Fibroblast of mammary gland (primary cell): ENCODE measurements at places on chromosomes 7 and 10.
A peak's percentile ranks its signal among the peaks of the same experiment; 100 is the strongest.

GRCh38 chr7:90512821-90513254, 43.4 kb downstream of the PTTG1IP2 start:
- DNase-seq: no peak

GRCh38 chr7:74068378-74069085, 15.1 kb upstream of the LIMK1 start:
- DNase-seq: no peak

- no peak for DNase-seq
Observed at GRCh38 chr10:35726846-35727245, 84.8 kb upstream of the FZD8 start.

- DNase-seq: no peak
Observed at GRCh38 chr7:145394126-145394525, 558.3 kb upstream of the TPK1 start.

DNA sequence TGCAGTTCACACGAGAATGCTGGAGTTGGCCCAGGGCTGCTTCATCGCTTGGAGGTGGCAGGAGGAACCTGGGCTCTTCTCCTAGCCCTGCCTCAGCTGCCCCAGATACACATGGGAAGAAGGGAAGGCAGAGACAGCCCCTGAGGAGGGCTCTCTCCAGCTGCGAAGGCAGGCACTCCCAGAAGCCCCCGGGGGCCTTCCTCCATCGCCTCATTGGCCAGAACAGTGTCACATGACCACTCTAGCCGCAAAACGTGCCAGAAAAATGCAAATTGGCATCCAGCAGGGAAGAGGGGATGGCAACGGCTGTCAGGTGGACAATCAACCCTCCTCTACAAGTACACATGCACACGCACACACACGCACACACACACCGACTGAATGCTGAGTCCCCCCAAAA, 217.8 kb upstream of the FRMD4A start:
- no peak for DNase-seq

- DNase-seq: peak; percentile 54
Observed at GRCh38 chr7:137626469-137627067, 220.2 kb downstream of the DGKI start.

- DNase-seq: no peak
Observed at GRCh38 chr7:138980563-138981291, 462 bp downstream of the KIAA1549 start.

- DNase-seq: no peak
Observed at GRCh38 chr7:142280263-142280662, 22.4 kb upstream of the PRSS58 start.

DNA sequence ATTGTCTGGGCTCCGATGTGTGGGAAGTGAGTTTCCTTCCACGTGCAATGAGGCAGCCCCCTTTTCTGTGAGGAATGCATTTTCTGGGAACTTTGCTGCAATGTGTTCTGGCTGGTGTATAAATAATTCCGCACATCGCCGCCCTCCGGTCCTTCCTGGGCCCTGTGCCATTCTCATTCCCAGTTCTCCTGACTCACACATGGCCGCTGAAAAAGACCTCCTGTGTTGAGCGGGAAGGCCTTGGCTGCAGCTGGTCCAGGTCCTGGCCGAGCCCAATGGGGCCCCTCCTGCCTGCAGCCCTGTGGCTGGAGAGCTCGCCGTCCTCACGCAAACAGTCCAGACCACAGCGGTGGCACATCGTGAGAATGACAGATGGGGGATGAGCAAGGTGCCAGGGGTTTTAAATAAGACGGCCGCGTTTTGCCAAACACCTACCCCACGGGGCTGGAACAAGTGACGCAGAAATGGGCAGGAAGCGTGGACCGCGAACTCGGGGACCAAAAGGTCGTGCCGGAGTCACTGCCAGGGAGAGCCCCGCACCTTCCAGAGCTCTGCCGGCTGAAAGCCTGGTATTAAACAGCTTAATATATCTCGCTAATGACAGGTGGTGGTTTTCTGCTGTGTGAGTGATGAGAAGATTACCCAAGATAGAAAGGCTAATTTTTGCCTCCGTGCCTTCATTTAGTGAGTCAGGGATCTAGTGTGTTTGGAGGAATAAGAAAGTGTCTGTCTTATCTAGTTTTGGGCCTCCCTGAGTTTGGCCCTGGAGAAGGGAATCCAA, 37.0 kb downstream of the FAM20C start:
- DNase-seq: peak; percentile 96

- DNase-seq: no peak
Observed at GRCh38 chr10:71368643-71369042, 28.1 kb upstream of the CDH23 start.

- peak; percentile 2 for DNase-seq
Observed at GRCh38 chr7:146956853-146957252, 840.3 kb downstream of the CNTNAP2 start.

- no peak for DNase-seq
Observed at GRCh38 chr10:11975795-11976194, 66.8 kb downstream of the UPF2 start.

DNA sequence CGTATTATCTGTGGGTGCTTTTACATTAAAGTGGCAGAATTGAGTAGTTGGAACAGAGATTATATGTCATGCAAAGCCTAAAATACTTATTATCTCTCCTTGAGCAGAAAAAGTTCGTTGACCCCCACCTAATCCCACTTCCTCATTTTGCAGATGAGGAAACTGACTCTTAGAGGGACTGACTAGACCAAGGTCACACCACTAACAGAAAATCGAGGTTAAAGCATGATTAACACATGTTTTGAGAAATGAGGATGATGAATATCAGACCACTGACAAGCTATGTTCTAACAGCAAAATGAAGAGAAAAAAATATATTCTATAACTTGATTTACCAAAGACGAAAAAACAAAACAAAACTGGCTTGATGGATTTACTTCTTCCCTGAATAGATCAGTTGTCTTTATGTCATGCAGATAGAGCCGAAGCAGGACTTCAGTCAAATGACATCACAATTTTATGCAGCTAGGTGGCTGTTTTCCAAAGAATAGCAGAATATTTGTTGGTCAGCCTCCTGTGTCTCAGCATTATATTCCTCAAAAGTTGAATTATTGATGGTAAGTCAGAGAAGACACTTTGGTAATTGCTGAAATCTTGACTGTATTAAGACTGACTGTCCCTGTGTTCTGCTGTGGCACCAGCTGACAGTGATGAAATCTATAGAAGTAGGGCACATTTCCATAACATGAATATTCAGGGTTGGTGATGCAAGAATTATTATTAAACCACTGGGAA, 24.2 kb upstream of the SMIM30 start:
- no peak for DNase-seq

DNA sequence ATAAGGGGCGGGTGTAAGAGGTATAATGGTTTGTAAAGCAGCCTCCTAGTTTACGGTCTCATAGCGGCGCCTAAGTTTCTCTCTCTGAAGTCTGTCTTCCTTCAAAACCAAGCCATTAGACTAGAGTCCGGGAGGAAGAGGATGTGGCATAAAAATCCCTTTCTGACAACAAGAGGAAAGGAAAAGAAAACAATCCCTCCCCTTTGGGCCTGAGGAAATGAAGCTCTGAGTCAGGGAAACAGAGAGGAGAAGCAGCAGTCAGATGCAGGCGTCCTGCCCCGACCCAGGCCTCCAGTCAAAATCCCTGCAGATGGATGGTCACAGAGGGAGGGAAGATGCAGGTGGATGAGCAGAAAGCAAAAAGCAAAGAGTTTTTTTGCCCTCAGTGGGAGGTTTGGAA, 23.7 kb downstream of the PARP12 start:
- DNase-seq: no peak

- DNase-seq: peak; percentile 73
Observed at GRCh38 chr10:43689955-43690771, 41.5 kb upstream of the ZNF32 start.

GRCh38 chr7:107501593-107501992, 31.7 kb downstream of the GPR22 start:
- DNase-seq: peak; percentile 63

DNA sequence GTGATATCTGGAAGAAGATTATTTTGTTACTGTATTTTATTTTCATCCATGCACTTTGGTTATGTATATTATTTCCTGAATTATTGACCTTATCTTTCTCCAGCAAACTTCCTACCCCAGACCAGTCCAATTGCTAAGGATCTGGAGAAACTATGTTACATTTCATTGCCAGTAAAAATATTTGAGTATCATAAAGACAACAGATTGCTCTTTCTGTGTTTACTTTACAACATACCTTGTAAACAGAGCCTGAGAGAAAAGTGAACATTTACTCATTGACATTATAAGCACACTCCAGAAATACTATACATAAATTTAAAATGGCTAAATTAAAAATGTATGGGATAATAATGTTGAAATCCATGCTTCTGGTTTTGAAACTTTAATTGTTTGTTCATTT, 186.2 kb upstream of the FAM3C start:
- DNase-seq: no peak

- DNase-seq: no peak
Observed at GRCh38 chr10:132866601-132867381, 75.6 kb downstream of the CFAP46 start.
